ENCODE measurements at places on chromosomes 5 and 9.

DNA sequence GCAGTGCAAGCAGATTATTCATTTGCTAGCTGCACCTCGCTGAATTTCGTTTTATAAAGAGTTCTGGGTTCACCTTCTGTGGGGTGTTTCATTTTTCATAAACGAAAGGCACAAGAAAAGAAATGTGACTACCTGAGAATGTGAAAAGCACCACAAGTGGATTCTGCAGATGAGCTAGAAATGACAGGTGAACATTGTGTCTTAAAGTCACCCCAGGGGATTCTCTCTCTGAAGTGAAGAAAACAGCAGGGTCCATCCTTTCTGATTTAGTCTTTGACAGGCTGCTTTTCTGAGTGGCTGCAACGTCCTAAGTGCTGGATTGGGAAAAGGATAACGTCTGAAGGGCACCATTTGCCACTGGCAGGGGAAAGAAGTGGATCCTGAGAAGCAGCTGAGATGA lies 469.3 kb downstream of the SPATA31D1 start:
- no peak for DNase-seq

GRCh38 chr9:97153967-97154366 lies 115.0 kb upstream of the CTSV start:
- DNase-seq = no peak

GRCh38 chr9:88451160-88451559 lies 62.9 kb downstream of the SPIN1 start:
- DNase-seq = no peak

GRCh38 chr5:78005021-78005785 lies 229.1 kb upstream of the TBCA start:
- DNase-seq = no peak

GRCh38 chr9:136178773-136179075 lies 26.2 kb downstream of the LHX3 start:
- no peak for DNase-seq

GRCh38 chr9:18296702-18297055 lies 177.3 kb upstream of the ADAMTSL1 start:
- no peak for DNase-seq

- DNase-seq = no peak
These were observed 122.3 kb upstream of the RAI14 start for GRCh38 chr5:34533582-34534522.

DNA sequence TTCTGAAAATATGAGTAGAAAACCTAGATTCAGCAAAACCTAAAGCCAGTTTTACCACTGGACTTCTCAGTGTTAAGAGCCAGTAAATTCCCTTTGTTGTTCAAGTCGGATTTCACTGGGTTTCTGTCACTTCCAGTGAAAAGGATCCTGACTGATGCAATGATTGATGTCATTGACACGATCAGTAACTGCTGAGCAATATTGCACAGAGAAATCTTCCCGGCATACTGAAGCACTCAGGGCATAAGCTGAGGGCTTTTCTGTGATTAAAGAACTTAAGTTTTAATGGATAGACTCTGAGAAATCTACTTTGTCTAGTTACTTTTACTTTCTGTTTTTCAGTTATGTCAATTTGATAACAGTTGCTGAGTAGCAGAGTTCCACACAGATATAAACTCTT lies 61.9 kb downstream of the DENND1A start:
- DNase-seq = no peak

DNA sequence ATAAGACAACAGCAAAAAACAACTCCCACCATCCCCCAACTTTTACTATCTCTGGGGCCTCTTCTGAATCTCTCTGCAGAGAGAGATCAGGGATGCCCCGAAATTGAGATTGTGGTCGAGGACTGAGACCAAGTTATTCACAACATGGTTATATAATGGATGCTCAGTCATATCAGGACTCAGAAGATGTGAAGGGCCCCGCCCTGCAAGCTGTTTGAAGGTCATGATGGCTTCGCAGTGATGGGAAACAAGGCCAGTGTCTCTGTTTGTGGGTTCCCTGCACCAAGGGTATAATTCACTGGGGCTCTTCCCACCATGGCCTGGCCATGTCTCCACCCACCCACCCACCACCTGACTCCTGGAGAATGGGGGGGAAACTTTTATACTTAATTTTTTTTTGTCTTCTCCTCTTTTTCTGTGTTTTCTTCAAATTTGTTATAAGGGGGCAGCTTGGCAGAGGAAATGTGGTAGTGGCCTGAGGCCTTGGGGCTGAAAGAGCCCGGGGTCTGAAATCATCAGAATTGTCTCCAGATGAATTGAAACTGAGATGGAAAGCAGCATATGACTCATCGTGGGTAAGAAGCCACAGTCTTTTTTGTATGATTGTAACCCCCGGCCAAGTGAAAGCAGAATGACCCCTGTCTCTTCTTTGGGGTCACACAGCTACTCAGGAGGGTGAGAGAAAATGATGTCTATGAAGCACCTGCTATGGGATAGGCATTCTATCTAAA lies 15.0 kb upstream of the TEX48 start:
- DNase-seq = no peak

DNA sequence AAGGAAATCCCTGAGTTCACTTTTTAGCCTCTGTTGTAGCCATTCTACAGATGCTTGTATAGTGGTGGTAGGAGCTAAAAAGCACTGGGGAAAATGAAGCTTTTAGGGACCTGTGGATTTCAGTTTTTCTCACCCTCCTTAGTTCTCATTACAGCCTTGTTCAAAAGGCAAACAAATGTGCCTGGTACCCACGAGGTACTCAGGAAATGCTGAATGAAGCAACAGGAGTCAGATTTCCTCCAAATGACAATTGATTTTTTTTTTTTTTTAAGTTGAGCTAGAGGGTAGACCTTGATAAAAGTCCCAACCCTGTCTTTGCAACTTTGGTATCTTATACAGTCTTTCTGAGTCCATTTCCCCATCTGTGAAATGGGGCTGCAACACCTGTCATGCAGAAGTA lies 21.3 kb upstream of the TMOD1 start:
- no peak for DNase-seq

GRCh38 chr9:114220061-114220541 lies 64.8 kb downstream of the COL27A1 start:
- no peak for DNase-seq

- no peak for DNase-seq
These were observed 81.6 kb downstream of the PTCH1 start for GRCh38 chr9:95435074-95435728.

DNA sequence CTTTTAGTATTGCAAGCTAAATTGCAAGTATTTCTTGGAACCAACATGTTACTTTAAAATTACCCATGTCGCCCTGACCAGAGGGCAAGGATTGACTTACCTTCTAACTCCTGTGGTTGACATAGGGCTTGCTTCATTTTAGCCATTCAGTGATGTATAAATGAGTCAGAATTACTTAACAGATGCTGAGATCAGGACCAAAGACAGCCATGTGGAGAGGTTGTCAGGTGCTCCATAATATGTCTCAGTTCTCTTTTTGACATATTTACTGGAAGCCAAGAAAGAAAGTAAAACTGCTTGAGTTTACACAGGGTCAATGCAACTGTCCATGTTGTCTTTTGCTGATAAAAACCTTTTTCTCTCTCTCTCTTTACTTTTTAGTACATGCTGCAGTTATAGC lies 33.2 kb downstream of the F2RL2 start:
- no peak for DNase-seq

GRCh38 chr5:135435467-135436330 lies 11.4 kb downstream of the DCANP1 start:
- no peak for DNase-seq

- no peak for DNase-seq
These were observed 41.1 kb downstream of the G3BP1 start for GRCh38 chr5:151812757-151813309.

- no peak for DNase-seq
These were observed 848.8 kb upstream of the DMAC1 start for GRCh38 chr9:8648271-8648845.

DNA sequence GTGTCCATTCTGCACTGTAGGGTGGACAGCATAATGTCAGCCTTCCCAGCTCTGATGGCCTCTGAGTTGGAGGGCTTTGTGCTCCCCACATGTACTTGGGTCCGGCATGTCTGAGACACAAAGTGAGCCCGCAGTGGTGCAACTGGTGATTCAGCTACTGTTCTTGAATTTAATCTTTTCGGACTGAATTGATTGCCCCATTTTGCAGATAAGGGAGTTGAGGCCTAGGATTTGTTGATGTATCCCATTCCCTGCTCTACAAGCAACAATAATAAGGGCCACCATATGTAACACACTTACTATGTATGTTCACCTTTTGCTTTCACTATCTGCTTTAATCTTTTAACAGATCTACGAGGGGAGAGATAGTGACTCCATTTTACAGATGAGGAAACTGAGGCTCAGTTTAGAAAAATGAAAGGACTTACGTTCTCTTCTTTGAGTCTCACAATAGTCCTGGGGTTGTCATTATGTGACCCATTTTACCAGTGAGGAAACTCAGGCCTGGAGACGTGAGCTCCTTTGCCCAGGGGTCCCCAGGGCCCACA lies 4.5 kb downstream of the GSN start:
- no peak for DNase-seq

- DNase-seq = no peak
These were observed 276.9 kb downstream of the SEMA5A start for GRCh38 chr5:9269014-9269413.

- no peak for DNase-seq
These were observed 57.7 kb upstream of the CPEB4 start for GRCh38 chr5:173830421-173830820.

GRCh38 chr5:30401479-30402058 lies 791.9 kb upstream of the CDH6 start:
- no peak for DNase-seq

DNA sequence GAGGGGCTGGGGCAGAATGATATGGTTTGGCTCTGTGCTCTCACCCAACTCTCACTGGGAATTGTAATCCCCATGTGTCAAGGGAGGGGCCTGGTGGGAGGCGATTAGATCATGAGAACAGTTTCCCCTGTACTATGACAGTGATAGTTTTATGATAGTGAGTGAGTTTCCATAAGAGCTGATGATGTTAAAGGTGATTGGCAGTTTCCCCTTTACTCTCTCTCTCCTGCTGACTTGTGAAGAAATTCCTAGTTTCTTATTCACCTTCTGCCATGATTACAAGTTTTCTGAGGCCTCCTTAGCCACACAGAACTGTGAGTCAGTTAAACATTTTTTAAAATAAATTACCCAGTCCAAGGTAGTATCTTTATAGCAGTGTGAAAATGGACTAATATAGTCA lies 120.4 kb upstream of the CDH9 start:
- no peak for DNase-seq

- no peak for DNase-seq
These were observed 54.6 kb upstream of the RXRA start for GRCh38 chr9:134271338-134272301.

DNA sequence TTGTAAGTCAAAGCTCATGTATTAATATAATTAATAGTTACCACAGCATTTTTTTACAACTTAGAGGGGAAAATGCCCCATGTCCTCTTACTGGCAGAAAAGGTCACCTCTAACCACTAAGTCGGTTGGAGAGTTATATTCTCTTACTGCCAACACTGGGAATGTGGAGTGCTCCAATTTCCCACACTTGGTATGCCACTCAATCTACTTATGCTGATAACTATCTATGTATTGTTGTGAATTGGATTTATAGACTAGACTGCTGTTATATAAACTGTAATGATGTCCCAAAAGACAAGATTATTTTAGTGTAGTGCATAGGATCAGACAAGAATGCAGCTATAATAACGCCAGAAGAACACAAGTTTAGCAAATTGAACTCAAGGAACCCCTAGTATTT lies 2385.2 kb upstream of the C9orf72 start:
- DNase-seq = no peak

GRCh38 chr9:92146610-92147009 lies 31.4 kb upstream of the SPTLC1 start:
- DNase-seq = no peak

GRCh38 chr5:131296213-131296672 lies 32.4 kb downstream of the CDC42SE2 start:
- no peak for DNase-seq

DNA sequence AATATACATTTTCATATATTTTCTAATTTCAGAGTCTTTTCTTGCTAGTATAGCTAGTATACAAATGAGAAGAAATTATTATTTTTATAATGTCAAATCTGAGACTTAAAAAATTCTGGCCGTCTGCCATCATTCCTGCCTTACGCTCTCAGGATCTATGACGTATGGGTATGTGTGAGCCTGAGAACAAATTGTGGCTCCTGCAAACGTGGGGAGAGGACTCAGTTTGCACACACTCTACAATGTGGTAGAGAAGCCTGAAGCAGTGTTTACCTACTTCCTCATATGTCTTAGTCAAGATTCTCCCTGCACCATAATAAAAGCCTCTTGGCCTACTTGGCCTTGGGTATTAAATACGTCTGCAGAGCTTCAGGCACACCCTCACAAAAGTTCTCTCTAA lies 825.4 kb downstream of the SEMA5A start:
- DNase-seq = no peak

GRCh38 chr9:6054280-6055099 lies 39.1 kb upstream of the RANBP6 start:
- peak; percentile 79 for DNase-seq

GRCh38 chr5:173537228-173537627 lies 79.2 kb downstream of the BOD1 start:
- DNase-seq = no peak
